ENCODE measurements at places on chromosomes 16 and 17. TPM values are rescaled to one million over a fixed set of nuclear protein-coding genes. Genes with fewer than 3 reads are reported as not detected.

Gene HOXB5
- not detected for total RNA-seq

Gene CACNG3
- total RNA-seq, result not detected

Gene TNK1
- 2.0 TPM for total RNA-seq

Gene KARS1
- total RNA-seq, result 89.3 TPM

Gene GEMIN4
- 10.9 TPM for total RNA-seq

Gene NUTF2
- 87.1 TPM for total RNA-seq

Gene SHISA6
- total RNA-seq, result 0.35 TPM

Gene CHAD
- total RNA-seq, result 0.30 TPM

Gene ZNF23
- 5.9 TPM for total RNA-seq

Gene ENPP7
- not detected for total RNA-seq

Gene TBC1D3
- not detected for total RNA-seq

- no peak for DNase-seq
Observed at GRCh38 chr16:7037495-7037894, 295.1 kb upstream of the RBFOX1 start.

DNA sequence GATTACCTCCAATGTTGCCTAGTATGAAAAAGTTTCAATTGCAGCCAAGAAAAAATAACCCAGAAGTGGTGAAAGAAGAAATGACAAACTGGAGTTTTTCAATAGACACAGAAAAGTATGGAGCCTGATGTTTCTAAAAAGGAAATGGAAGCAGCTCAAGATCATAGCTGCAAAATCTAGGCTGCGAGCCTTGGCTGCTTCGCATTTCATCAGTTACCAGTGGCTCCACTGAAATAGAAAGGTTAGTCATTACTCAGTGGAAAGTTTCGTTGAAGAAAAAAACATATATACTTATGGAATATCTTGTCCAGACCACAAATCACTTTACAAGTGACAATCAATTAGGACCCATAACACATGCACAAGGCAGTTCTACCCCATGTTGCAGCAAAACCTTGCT is 206.8 kb upstream of the SOX9 start:
- DNase-seq, result no peak

DNA sequence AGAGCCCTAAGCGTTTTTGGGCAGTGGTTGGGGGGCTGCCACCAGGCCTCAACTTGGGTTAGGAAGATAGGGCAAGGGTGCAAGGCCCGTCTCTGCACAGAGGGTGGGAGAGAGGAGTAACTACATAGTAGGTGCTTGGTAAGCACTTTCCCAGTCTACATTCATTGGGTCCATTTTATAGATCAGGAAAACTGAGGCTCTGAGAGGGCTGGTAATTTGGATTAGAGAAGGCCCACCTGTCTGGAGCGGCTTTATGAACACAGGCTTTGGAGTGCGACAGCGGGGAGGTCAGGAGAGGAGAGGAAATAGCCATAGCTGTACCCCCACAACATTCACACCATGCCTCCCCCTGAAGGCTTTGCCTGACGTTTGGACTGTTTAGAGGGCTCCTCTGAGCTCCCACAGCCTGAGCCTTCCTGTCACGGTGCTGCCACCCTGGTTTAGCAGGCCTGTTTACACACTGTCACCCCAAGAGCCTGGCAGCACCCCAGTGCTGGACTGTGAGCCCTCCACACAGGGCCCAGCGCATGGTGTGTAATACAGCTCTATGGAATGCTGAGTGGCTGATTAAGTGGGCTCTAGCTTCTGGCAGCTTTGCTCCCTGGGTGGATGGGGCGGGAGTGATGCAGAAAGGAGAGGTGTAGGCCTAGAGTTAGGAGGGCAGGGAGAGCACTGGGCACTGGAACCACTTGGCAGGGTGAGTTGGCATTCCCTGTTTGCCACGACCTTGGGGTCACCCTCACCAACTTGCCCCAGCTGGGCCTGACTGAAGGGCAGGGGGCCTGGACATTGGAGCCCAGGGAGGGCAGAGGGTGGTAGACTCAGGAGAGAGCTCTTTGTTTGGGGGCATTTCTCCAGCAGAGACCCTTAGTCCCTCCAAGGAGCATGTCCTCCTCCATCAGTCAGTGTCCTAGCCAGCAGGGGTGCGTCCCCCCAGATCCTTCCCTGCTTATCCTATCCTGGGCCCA is 73.7 kb downstream of the RAI1 start:
- DNase-seq, result peak; percentile 84

- DNase-seq, result no peak
Observed at GRCh38 chr17:1227917-1228780, 42.1 kb upstream of the BHLHA9 start.

DNA sequence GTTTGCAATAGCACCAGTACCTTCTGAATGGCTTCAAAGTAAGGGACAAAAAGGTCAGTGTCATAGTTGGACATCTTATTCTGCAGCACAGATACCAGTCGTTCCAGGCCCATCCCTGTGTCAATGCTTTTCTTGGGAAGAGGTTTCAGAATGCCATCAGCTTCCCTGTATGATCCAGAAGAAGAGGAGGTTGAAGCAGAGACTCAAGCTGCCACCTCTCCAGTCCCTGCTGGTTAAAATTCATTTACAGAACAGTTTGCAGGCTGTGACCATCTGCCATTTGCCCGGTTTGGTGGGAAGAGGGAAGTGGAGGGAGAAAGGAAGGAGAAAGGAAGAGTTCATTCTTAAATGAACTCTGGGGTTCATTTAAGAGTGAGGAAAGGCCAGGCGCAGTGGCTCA is 18.4 kb upstream of the EXOSC6 start:
- DNase-seq, result peak; percentile 46

DNA sequence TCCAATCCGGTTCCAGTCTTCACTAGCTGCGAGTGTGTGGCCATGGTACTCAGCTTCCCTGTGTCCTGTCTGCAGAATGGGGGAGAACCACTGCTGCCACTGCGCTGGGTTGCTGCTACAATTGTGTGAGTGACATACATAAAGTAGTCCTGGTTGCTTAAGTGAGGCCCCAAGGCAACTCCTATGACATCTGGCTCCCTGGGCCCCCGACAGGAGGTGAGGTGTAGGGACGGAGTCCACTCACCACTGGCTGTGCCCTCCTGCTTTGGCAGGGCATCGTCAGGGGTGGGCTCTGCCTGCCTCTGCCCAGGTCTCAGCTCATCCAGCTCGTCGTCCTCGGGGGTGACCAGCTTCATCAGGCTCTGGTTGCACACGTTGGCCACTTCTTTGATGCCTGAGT is 20.4 kb downstream of the VAC14 start:
- DNase-seq, result no peak

DNA sequence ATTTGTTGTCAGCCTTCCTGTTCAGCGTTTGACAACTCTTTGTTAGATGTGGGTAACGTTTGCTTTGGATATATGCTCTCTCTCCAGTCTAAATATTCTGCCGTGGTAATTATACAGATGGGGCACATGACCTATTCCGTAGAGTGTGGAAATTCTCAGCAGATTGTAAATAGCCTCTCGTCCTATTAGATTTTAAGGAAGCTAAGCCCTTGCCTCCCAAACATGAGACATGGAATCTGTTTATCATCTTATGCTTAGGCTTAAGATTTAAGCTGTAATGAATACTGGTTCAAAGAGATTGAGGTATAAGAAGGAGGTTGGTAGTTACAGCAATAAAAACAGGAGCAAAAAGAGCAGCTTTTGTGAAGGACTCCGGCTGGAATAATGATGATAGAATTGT is 87.4 kb downstream of the RBFOX1 start:
- no peak for DNase-seq

GRCh38 chr17:34728771-34729310 is 149.5 kb downstream of the TMEM132E start:
- DNase-seq, result no peak

- no peak for DNase-seq
Observed at GRCh38 chr16:68363658-68364521, 53.1 kb downstream of the PRMT7 start.

- DNase-seq, result peak; percentile 86
Observed at GRCh38 chr16:66366433-66367299, at the start of gene CDH5. Gene CDH5, plus strand, starts transcription at chr16:66366691. Its CDS starts 12,647 bp downstream, at chr16:66379338.

GRCh38 chr17:46199379-46199778 is 6.2 kb upstream of the KANSL1 start:
- DNase-seq, result no peak

Data from cardiac septum (tissue), 1 donor.